ENCODE measurements at places on chromosomes 16 and 17.
A peak's percentile ranks its signal among the peaks of the same experiment; 100 is the strongest.

DNA sequence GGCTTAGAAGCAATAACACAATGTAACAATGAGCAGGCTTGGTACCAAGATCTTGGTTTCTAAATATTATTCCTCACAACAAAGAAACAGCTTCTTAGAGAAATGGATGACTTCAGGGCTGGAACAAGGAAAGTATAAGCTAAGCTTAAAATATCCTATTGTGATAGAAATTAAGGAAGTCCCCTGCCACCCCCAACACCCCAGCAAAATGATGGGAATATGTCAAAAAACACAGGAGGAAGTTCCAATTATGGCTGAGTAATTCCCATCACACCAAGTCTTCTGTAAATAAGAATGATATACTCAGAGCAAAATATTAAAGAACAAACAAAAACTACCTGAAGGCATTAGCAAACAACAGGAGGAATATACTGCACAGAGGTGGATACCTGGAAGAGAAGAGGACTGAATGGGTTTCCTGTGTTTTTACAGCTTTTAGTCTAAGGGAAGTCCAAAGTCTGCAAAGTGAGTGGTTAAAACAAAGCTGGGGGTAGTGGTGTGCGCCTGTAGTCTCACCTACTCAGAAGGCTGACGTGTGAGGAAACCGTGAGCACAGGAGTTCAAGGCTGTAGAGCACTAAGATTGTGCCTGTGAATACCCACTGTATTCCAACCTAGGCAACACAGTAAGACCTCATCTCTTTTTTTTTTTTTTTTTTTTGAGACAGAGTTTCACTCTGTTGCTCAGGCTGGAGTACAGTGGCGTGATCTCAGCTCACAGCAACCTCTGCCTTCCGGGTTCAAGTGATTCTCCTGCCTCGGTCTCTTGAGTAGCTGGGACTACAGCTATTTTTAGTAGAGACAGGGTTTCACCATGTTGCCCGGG, 17.1 kb upstream of the ATP6V0A1 start:
- DNase-seq = no peak

DNA sequence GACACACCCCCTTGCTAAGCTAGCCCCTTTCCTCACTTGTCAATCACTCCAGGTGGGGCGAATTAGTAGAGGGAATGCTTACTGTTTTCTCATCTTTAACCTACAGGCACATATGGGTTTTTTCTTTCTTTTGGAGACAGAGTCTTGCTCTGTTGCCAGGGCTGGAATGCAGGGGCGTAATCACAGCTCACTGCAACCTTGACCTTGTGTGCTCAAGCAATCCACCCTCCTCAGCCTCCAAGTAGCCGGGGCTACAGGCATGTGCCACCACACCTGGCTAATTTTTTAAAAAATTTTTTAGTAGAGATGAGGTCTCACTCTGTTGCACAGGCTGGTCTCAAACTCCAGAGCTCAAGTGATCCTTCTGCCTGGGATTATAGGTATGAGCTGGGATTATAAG, 38.7 kb upstream of the RHBDL3 start:
- DNase-seq = no peak

- no peak for DNase-seq
Observed at GRCh38 chr17:50638606-50638965, 3.9 kb downstream of the ABCC3 start.

DNA sequence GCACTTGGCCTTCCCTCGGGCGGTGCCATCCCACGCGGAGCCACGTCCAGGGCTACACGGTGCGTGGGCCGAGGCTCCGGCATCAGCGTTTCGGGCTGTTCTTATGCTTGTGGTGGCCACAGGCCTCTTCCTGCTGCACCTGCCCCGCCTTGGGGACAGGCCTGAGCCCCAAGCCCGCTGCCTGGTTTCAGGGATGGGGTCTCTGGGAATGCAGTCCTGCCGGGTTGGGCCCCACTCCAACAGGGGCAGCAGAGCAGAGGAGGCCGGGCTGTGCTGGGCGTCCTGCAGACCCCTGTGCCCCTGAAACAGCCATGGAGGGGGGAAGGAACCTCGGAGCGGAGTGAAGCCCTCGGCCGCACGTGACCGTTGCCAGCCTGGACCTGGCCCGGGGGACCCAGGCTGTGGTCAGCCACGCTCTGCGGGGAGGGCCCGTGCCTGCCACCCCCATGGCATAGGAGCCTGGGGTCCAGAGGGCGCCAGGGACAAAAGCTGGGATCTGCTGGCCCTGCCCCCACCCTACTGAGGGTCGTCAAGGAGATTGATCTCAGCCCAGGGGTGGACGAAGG, 453 bp upstream of the WFIKKN1 start:
- no peak for DNase-seq

DNA sequence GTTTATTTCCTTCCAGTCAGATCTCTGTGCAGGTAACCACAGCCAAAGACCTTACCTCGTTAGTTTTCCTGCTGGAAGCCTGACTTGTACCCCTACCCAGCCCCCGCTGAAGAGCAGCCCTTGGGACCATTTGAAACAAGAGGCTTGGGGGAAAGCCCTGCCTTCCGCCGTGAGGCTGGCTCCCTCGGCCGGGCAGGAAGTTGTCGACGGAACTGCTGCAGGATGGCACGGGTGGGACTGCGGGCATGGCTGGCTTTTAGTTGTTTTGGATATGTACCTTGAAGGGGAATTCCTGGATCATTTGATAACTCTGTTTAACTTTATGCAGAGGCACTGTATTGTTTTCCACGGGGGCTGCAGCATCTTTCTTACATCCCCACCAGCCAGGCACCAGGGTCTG, 49.0 kb upstream of the ENDOV start:
- DNase-seq = no peak

DNA sequence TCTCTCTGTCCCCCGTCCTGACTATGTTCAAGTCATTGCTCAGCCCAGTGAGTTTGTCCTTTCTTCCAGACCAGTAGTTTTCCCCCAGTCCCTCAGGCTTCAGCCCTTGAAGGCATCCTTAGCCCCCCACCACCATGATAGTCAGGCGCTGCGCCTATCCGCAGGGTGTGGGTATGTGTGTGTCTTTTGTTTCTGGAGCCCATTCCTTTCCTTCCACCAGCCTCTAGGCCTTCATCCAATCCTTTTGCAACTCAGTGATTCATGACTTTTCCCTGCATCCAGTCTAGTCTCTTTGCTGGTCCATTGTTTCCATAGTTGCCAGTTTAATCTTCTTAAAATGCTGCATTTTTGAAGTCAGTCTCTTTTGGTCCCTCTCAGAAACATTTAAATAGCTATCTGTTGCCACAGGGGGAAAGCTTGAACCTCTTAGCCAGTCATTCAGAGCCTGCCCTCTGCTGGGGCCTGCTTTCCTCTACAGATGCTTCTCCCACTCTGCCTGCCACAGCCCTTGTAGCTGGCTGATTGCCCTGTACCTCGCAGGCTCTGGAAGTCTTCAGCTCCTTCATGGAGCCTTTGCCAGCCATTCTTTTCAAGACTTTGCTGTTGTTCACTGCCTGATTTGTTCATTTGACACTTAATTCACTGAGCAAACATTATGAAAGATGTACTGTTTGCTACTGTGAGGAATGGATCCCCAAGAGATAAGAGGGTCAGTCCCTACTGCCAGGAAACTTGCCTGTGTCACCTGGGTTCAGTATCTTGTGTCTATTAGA, 55.9 kb upstream of the ADCY7 start:
- peak; percentile 55 for DNase-seq

- DNase-seq = no peak
Observed at GRCh38 chr17:55545806-55546205, 34.6 kb upstream of the SMIM36 start.

GRCh38 chr16:85269165-85269564, 156.9 kb upstream of the CIBAR2 start:
- DNase-seq = no peak

GRCh38 chr17:70767102-70767701, 597.9 kb downstream of the KCNJ2 start:
- DNase-seq = no peak

GRCh38 chr16:84348386-84348888, 19.9 kb upstream of the ATP2C2 start:
- DNase-seq = no peak

- DNase-seq = no peak
Observed at GRCh38 chr17:41301204-41301790, 1.4 kb downstream of the KRTAP29-1 start.

DNA sequence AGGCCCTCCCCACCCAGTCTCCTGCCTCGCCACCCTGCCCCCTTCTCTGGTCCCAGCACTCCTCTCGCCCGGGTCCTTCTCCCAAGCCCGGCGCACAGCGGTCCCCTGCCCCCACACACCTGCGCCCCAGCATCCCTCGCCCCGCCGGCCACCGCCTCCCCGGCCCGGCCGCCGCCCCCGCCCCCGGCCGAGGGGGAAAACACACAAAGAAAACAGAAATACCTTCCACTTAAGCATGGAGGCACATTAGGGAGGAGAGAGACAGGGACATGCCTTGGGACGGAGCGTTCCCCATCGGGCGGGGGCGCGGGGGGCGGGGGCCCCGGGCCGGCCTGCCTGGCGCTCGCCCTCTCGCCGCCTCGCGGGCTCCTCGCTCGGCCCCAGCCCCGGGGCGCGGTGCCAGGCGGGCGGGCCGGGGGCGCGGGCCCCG, 326 bp downstream of the SRCIN1 start:
- no peak for DNase-seq

GRCh38 chr17:32281011-32281451, 15.4 kb downstream of the RHBDL3 start:
- no peak for DNase-seq

- DNase-seq = no peak
Observed at GRCh38 chr17:78252701-78253635, 21.5 kb downstream of the TMEM235 start.

DNA sequence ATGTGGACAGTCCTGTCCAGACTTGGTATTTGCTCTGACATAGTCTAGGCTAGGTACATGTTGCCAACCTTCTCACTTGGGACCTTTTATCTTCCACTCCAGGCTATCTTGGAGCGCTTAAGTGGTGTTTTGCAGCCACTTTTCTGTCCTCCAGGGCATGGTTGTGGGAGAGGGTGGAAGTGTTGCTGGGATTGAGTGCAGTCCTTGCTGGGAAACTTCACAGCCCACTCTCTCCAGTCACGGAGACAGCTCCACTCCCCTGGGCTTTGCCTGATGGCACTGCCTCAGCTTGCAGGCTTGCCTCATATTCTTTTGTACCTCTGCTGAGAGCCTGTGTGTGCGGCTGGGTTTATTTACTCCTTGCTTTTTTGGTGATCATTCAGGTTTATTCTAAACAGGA, 17.4 kb downstream of the RPA1 start:
- DNase-seq = no peak

GRCh38 chr17:28944862-28945741, 6.2 kb downstream of the PHF12 start:
- no peak for DNase-seq

DNA sequence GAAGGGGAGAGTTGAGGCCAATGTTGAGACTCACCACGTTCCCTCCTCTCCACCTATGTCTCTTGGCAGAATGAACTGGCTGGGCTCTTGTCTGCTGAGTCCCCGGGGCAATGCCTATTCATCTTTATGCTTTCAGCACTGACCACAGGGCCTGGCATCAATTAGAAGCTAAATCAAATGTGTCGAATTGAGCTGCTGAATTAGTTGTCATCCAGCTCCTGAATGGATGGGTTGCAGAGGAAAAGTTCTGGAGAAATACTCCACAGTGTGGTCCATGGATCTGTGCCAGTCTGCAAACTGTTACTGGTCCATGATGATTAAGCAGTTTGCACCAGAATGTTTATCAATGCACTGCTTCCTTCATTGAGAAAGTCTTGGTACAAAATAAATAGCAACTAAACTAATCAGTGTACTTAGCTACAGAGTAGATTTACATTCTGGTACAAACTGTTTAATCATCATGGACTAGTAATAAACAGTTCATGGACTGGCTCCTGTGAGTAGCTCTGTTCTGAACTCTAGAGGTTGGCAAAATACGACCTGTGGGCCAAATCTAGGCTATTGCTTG, 4.6 kb downstream of the CNGB1 start:
- DNase-seq = no peak

DNA sequence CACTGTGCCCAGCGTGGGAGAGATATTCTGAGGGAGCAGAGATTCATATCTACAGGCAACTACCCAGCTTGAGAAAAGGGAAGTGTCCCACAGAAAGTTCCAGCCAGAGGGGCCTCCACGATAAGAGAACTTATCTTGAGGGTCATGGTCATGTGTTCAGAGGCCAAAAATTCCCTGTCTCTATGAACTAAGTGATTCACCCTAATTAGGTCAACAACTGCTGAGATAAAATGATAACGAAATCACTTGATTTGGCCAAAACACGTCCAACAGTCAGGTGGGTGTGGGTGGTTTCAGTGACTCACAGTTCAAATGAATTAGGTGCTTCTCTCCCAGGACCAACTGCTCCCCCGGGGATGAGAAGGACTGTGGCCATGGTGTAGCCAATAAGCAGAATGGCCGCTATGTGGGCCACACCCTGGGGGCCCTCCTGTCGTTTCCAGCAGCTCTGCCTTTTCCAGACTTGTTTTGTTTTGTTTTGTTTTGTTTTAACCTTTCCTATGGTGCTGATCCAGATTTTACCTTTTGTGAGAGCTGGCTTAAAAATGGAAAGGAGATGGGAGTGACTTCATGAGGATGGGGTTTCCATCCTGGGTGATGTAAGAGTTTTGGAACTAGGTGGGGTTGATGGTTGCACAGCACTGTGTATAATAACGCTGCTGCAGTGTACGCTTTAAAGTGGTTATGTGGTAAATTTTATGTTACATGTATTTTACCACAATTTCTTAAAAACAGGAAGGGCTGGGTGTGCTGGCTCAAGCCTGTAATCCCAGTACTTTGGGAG, 8.7 kb downstream of the DNAI2 start:
- peak; percentile 45 for DNase-seq

DNA sequence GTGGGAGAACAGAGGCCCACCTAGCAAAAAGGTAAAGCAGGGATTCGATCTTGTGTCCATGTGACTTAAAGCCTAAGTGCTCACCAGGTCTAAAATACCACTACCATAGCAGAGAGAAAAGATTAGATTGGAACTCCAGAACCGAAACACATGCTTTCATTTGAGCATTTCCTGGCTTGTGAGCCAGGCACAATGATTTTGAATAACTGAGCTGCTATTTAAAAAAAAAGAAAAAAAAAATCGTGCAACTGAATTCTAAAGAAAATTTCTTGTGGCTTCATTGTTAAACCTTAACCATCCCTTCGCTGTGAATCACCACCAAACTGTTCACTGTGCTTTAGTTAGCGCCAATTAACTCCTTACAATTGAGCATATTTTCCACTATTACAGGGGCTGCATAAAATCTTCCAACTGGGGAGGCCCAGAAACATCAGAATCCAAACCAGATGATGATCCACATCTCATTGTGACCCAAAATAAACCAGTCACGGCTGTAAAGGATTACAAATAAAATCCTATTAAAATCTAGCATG, 366.4 kb upstream of the ERCC4 start:
- no peak for DNase-seq

GRCh38 chr17:82236142-82236971, 7.5 kb downstream of the SLC16A3 start:
- DNase-seq = peak; percentile 70

- DNase-seq = no peak
Observed at GRCh38 chr16:67305216-67306071, 21.1 kb downstream of the KCTD19 start.

GRCh38 chr16:6528217-6528616, 804.4 kb upstream of the RBFOX1 start:
- DNase-seq = no peak

Measured in CD4-positive, alpha-beta T cell treated with Interferon gamma for 1 hour (primary cell).